Caco-2 (cell line): ENCODE measurements at places on chromosomes 7 and 10. TPM values are rescaled to one million over a fixed set of nuclear protein-coding genes. Genes with fewer than 3 reads are reported as not detected.
A peak's percentile ranks its signal among the peaks of the same experiment; 100 is the strongest.

DNA sequence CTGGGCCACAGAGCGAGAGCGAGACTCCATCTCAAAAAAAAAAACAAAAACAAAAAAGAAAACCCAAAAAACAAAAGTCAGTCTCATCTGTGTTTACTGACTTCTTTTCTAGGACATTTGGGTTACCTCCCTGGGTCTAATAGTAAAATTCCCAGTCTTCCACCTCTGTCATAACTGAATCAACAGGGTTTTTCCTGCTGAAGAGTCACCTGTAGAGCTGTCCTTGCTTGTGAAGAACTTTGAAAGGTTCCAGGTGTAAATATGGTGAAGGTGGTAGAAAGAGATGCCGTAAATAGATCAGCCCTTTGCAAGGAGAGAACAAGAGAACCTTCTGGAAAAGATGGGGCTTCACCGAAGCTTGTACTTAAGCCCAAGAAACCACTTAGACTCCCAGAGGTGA, 112.7 kb upstream of the BTBD16 start:
- no peak for DNase-seq

- DNase-seq = peak; percentile 66
Observed at GRCh38 chr7:151875942-151876898, 695 bp downstream of the PRKAG2 start.

The MMD2 gene
- not detected in 2 replicates for total RNA-seq

DNA sequence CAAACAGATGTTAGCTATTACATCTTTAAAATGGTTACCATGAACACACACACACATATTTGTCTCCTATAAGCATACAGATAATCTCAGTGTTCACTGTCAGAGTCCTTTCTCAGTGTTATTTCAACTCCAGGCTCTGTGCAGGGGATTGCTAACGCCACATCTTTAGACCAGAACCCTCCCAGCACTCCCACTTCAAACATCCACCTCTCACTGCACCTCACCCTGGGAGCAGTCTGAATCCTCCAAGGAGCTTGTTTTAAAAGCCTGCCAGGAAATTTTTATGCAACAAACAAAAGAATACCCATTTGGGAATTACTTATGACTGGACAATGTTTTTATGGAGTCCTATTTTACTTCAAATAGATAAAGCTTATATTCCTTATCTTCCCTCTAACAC, 107.4 kb downstream of the PARD3 start:
- no peak for DNase-seq
